ENCODE measurements at places on chromosomes 3 and 15. TPM values are rescaled to one million over a fixed set of nuclear protein-coding genes. Genes with fewer than 3 reads are reported as not detected.

DNA sequence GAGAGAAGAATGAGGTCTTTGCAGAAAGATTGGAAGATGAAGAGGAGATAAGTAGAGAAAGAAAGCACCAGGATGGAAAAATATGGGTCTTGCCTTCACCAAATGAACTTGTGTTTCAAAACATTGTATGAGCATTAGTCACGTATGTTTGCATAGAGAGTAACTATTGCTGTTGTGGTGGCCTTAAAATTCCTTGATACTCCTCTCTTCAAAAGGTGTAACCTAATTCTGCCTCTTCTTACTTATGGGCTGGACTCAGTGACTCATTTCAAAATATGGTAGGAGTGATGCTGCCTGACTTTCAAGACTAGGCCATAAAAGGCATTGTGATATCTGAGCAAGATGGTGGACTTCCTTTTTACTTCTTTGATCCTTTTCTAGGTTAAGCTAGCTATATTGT, 228.7 kb upstream of the ZNF385D start:
- no peak for DNase-seq

DNA sequence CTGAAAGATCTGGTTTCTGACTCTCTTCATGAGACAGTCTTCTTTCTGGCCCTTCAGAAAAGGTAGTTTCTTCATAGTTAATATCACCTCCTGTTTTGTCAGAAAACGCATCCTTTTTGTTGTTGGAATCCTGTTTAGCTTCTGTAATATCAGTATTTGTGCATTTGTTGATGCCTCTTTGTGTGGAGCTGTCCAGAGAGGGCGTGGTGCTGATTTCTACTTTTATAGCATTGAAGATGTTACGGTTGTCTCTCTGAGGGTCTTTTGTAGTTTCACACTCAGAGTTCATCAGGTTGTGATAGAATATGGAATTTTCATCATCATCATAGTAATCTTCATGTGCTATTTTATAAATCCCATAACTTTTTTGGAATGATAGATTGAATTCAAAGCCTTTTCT, 8.9 kb downstream of the GPR149 start:
- DNase-seq: no peak

- no peak for DNase-seq
Measured at GRCh38 chr3:106130384-106131198, 261.8 kb upstream of the CBLB start.

DNA sequence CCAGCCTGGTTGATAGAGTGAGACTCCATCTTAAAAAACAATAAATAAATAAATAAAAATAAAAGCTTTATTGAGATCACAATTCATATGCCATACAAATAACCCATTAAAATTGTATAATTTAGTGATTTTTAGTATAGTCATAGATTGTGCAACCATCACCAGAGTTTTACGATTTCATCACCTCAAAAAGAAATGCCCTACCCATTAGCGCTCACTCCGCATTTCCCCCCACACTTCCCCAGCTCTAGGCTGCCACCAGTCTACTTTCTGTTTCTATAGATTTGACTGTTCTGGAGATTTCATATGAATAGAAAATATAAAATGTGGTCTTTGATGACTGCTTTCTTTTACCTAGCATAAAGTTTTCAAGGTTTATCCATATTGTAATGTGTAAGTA, 57.0 kb downstream of the ARHGEF26 start:
- no peak for DNase-seq

MRAS gene
- total RNA-seq: 50.1 TPM

DNA sequence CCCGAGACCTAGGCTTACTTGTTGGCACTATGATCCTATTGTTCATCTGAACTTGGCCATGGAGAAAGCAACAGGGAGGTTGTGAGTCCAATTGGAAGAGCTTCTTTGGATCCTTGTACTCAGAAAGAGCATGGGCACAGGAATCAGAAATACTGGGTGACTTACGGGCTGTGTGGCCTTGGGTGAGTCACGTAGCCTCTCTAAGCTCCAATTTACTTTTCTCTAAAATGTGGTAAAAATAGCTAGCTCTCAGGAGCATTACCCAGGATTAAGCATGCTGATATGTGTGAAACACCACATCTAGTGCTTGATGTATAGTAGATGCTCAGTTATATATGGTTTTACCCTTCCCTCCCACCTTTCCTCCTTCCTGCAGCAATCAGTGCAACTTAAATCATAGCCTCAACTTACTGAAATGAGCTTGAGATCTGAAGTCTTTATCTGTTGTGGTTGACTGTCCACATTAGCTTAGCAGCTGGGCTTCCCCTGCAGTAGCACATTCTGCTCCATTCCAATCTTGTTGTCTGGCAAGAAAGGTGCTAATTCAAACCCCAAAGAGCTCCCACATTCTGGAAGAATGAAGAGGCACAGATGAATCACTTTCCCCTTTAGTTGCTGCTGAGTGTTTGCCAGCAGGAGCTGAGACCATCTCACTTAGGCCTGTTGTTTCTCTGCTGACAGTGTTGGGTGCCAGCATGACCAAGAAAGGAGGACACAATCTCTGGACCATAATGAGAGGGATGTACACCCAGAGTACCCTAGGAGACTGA, 299.1 kb upstream of the TRIM42 start:
- DNase-seq: no peak

TMEM115 gene
- 16.4 TPM for total RNA-seq

GRCh38 chr3:126108676-126109050, 24.7 kb upstream of the SLC41A3 start:
- DNase-seq: no peak

DNASE1L3 gene
- total RNA-seq: 0.54 TPM

- DNase-seq: no peak
Measured at GRCh38 chr3:127560051-127560787, 30.3 kb downstream of the TPRA1 start.

CEMIP gene
- total RNA-seq: 7.1 TPM

- DNase-seq: no peak
Measured at GRCh38 chr15:69126054-69126469, 34.4 kb upstream of the GLCE start.

- DNase-seq: no peak
Measured at GRCh38 chr3:51715977-51716294, 9.1 kb downstream of the GRM2 start.

DNA sequence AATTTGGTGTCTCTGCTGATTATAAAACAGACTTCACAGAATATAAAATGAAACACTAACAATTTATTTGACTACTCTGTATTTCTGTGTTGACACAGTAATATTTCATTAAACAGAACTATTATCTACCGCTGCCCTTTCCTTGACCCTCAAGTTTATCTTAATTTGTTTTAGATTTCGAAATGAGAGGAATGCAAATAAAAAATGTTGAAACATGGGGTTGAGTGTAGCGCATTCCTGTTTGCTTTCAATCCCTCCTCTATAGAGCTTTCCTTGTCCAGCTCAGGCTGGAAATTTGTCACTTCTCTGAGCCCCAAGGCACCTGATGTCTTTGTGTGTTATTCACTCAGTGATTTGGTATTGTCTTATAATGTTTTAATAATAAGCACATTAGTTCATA, 550.2 kb downstream of the ZBBX start:
- DNase-seq: no peak

DNA sequence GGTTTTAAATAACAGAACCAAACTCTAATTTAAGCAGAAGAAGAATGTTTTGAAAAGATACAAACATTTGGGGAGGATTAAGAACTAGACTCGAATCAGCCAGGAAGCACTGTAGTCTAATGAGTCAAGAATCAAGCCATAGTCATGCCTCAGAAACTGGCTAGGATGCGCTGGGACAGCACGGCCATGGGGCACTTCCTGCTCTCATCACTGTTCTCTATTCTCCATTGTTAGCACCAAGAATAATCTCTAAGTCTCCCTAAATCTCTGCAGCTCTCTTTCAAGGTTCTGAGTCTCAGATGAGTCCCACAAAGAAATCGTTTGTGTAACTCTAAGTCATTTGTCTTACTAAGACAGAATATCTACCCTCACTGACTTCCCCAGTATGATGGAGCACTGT, 399.0 kb upstream of the KCNMB2 start:
- DNase-seq: no peak

DNA sequence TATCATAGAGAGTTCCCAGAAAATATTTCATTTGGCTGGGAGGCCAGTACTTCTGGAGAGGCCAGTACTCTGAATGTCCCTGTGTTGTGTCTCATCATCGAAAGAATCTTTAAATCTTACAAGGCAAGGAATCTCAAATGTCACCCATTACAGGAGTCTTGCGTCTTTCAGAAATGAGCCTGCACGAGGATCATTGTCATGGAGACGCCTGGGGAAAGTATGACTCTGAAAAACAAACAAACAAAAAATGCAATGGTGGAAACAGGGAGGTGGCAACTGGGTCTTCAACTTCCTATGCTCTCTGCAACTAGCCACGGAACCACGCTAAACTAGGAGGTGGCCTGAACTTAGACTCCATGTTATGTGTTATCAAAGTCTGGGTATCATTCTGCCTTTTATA, 804.6 kb downstream of the EPHA3 start:
- no peak for DNase-seq

SLC22A14 gene
- total RNA-seq: 0.82 TPM

- DNase-seq: no peak
Measured at GRCh38 chr15:36172955-36173354, 406.5 kb upstream of the CDIN1 start.

NCBP2 gene
- 63.6 TPM for total RNA-seq

Measured in cerebellum (tissue), 4 donors.